Eye (tissue), 1 donor: ENCODE measurements at places on chromosomes 2 and 18.
A peak's percentile ranks its signal among the peaks of the same experiment; 100 is the strongest.

DNA sequence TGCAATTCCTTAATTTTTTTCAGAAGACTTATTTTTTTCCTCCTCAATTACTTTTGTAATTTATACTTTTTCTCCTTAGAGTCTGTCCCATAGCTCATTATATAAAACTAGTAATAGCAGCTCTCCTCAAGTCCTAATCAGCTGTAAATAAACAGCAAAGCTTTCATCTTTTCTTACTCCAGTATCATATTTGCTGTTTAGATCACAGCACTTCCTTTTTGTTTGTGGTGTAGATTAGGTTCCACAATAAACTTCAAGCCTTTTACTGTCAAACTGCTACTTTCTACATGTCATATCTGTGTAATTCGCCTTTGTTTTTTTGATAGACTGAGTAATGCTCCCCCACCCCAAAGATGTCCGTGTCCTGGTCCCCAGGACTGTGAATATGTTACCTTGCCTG lies 25.5 kb downstream of the GCG start:
- DNase-seq, result no peak

GRCh38 chr2:8319219-8319618 lies 362.6 kb upstream of the ID2 start:
- DNase-seq, result no peak

GRCh38 chr2:203583701-203584100 lies 48.6 kb upstream of the RAPH1 start:
- no peak for DNase-seq

DNA sequence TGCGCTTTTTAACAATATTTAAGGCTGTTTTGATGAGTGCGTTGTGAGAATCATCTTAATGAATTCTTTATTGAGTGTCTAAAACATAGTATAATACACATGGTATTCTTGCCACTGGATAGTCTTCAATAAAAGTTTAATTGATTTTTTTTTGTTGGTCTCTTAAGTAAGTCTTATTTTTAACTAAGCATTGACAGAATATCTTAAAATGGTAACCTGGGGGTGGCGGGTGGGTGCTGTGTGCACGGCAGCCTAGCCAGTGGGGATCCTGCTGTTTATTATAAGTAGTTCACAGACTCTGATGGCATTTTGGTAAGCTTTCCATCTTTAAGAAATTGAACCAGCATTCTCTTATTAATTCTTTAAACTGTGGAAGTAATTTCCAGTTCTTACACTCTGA lies 6.0 kb downstream of the SOX11 start:
- no peak for DNase-seq

GRCh38 chr2:63545023-63545422 lies 43.3 kb downstream of the WDPCP start:
- DNase-seq, result no peak

GRCh38 chr2:211127501-211127900 lies 571.1 kb downstream of the CPS1 start:
- no peak for DNase-seq

DNA sequence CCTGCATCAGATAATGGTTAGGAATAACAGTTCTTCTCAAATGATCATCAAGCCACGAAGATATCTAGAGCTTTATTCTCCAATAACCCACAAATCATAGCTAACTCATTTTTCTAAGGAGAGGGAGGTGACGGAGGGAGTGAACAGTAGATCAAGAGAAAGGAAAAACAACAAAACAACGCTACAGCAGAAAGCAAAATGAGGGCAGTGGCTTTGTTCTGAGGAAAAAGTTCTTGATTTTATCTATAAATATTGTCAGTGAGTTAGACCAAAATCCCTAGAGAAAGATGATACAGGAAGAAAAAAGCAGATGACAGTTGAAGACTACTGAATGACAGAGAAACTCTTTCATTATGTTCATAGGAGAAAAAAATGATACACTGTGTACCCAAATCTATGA lies 71.0 kb downstream of the STK39 start:
- DNase-seq, result no peak

DNA sequence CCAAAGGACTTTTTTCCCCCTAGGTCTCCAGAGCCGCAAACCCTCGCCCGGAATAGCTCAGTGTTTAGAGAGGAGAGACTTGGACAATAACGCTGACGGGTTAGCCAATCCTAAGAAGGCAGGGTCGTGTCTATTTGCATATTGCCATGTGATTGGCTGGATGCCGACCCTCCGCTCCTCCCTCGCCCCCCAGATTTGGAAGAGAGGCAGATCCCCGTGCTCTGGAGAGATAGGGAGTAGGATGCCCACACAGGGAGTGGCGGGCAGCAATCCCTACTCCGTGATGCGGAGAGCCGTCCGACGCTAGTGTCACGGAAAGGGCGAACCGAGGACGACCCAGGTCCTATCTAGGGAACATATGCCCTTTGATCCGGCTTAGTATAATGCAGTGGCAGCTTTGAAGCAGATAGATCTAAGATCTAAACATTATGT lies 1.4 kb downstream of the WNT6 start:
- DNase-seq, result peak; percentile 96

DNA sequence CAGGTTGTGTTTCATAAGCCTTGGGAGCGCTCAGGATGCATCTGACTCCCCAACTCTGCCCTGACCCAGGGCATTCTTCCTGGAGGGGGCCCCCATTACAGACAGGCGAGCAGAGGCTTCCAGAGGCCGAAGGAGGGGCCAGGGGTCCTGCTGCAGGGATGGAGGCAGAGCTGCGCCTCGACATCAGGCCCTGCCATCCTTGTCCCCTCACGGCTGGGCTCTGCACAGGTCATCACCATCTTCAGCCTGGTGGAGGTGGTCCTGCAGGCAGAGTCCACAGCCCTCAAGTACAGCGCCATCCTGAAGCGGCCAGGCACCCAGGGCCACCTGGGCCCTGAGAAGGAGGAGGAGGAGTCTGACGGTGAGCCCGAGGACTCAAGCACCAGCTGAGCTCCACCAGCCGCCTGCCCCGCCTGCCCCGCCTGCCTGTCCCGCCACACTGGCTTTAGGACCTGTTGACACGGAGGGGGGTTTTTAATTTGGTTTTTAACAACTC lies 42.3 kb upstream of the ALPP start:
- DNase-seq, result no peak

DNA sequence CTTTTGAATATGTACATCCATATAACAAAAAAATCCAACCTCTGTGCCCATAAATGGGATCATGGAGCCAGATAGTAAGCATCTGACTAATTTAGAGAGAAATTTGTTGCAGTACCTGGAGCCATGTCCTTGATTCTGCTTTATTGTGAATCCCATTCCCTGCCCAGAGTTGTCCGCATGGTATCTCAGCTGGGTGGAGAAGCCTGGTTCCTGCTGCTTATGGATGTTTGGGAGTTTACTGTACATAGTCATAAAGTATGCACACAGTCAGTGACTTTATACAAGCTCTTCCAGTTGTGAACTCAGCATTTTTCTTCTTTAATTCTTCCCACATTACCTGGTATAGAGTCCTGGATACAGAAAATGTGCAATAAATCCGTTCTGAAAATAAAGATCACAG lies 346.0 kb downstream of the FIGN start:
- no peak for DNase-seq

DNA sequence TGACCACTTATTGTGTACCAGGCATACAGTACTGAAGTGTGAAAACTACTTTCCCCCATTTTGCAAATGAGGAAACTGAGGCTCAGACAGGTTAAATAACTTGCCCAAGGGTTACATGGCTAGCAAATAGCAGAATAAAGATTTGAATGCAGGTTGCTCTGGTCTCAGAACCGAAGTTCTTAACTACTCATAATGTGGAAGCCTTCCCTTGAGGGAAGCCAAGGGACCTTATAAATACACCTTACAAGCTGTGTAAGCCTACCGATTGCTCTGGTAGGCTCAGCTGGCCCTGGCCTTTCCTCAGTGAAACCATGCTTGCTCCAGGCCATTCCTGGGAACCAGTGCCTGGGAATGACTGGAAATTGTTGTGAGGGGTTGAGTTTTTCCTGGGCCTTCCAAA lies 114.6 kb upstream of the CDCA7 start:
- DNase-seq, result no peak

DNA sequence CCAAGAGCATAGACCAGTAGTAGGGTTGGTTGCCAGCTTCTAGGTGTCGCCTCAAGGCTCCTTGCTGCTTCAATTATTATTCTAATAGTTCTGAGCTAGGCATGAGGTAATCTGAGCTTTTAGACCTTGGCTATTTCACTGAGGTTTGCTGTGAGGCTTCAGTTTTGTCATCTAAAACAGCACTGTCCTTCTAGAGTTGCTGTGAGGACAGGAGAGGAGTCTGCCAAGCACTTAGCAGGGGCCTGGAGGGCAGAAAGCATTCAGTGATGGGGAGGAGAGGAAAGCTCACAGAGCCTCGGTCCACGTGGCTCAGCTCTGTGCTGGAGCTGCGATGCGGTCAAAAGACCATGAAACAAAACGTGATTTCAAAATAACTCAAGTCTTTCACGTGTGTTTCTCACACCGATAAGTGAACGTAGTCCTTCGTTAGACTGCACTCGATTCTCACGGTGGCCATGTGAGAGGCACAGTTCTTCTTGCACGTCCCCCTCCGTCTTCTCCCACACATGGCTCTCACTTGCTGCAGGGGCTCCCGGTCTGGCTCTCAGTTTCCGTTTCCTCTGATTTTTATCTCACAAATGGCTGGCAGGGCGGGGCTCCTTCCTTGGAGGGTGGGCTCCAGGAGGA lies 113.7 kb downstream of the B3GNT2 start:
- DNase-seq, result no peak

GRCh38 chr18:9058406-9058805 lies 44.1 kb upstream of the NDUFV2 start:
- DNase-seq, result peak; percentile 11

- DNase-seq, result no peak
Observed at GRCh38 chr2:158966312-158966711, 2.1 kb upstream of the TANC1 start.

DNA sequence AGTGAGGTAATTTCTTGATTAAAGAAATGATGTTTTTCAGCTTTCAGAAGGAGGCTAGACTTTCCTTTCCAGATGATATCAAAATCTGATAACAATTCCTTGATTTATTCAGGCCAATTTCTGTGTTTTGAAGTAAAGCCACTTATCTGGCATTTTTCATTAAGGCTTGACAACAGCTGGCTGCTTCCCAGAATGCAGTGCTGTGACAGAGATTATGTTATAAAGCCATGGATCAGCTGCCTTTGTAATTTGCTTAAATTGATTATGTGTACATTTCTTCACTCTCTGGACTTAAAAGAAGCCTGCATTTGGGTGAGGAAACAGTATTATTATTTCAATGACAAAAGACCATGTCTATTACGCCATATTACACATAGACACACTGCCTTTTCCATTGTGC lies 136.0 kb downstream of the PLCL1 start:
- DNase-seq, result peak; percentile 26

DNA sequence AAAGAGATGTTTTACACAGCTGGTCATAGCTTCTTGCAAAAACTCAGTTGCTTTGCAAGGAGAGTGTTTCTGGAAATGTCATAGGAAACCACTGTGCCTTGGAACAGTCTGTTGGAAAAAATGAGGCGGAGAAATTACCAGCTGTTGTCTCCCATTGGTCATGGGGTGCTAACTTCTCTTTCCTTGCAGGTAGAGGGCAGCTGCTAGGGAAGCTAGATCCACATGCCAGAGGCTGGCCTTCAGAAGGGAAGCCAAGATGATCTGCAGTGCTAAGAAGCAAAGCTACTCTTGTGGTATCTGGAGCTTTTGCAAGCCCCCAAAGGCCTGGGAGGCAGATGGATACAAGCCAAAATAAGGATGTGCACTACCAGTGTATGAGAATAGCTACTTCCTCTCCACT lies 34.8 kb upstream of the LAMA1 start:
- DNase-seq, result no peak
